Stromal cell of bone marrow (primary cell): ENCODE measurements at places on chromosomes 1 and 21.

GRCh38 chr1:176696109-176696508 is 233.1 kb downstream of the PAPPA2 start:
- no peak for DNase-seq

GRCh38 chr1:172585348-172585747 is 52.4 kb downstream of the SUCO start:
- DNase-seq: peak; percentile 53

DNA sequence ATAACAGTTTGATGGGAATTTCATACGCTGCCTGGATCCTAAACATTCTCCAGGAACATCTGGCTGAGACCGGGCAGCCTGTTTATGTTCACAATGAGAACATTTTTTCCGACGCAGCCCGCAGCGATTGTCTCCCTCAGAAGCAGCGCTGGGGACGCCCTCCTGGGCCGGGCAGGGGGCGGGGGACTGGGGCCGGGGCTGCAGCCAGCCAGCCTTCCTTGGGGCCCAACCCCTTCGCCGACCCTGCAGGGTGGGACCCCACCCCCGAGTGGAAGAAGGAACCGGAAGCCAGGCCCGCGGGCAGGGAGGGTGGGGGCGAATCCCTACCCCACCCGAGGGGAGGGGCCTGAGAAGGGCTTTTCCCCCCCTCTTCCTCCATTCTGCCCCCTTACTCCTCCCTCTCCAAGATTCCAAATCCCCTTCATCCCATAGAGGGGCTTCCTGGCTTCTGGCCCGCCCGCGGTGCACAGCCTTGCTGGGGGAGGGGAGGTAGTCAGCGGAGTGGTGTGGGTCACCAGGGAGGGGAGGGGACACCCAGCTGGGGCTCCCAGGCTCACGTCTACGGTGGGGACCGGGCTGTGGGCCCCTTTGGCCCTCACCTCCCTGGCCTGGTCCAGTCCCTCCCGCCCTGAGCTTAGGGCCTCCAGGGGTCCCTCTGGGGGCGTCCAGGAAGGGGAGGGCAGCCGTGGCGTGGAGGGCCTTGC is 60.6 kb downstream of the WNT9A start:
- no peak for DNase-seq

- no peak for DNase-seq
These were observed 37.8 kb downstream of the DRAM2 start for GRCh38 chr1:111101854-111102642.

GRCh38 chr1:46613661-46614603 is 2.7 kb downstream of the MOB3C start:
- DNase-seq: peak; percentile 66

DNA sequence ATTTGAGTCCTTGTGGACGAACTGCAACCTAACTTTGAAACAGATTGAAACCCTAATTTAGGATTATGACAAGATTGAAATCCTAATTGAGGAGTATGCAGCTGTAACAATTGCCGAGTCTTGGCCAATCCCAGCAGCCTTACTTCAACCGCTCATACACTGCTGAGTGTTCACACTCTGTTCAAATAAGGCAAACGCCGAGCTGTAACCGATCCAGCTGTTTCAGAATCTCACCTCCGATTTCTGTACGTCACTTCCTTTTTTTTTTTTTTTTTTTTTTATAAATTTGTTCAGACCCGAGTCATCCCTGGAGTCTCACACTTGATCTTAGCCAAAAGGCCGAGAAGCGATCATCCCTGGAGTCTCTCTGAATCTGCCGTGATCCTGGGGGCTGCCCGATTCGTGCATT is 22.3 kb upstream of the ATP5PO start:
- no peak for DNase-seq

GRCh38 chr1:66624412-66625060 is 90.6 kb downstream of the SGIP1 start:
- DNase-seq: peak; percentile 63

DNA sequence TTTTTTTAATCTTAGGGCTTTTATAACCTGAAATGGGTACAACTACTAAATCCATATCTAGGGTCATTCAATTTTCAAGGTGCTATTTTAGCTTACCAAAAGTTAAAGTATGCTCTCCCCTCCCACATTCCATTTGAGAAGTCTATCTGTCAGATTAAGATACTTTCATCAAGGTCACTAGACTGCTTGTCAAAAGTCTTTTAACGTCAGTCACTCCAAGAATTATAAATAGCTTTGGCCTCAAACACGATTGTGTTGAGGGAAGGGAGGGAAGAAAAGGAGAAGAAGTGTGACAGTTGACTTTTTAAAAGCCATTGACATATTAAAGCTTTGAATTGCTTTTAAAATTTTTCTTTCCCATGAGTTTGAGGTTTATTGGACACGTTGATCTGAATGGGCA is 175.8 kb downstream of the PTGER3 start:
- no peak for DNase-seq

- peak; percentile 51 for DNase-seq
These were observed 203.4 kb upstream of the UBE2U start for GRCh38 chr1:64000021-64000420.

DNA sequence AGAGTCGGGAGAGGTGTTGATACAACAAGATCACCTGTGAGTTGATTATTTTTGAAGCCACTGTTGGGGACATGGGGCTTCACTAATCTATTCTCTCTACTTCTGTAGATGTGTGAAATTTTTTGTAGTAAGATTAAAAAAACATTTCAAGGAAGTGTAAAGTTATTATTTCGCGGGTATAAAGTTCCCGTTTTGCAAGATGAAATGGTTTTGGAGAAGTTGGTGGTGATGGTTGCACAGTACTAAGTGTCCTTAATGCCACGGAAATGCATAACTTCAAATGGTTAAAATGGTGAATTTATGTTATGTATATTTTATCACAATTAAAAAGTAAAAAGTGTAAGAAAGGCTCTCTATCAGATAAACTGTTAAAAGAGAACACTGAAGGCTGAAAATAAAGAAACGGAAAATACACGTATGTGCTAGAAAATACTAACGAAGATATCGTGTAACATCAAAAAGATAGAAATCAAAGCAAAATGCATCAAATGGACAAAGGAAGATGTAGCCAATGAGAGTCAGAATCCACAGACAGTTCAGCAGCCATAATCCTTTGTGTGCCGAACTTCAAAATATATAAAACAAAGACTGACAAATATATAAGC is 2.9 kb upstream of the ITGB2 start:
- DNase-seq: no peak

DNA sequence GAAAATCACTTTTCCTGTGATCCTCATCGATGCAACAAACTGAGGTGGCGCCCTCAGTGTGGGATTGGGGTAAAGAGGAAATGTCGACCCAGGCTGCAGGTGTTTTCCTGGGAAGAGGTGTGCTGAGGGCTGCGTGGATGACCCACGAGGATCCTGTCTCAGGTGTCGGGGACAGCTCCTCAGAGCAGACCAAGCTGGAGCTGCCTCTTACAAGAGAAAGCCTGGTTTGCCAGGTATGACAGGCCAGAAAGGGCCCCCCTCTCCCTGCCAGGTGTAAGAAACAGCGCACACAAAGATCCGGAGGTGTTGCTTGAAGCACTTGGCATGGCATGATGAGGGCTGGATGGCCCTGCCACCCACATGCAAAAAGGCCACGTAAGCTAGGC is 12.6 kb downstream of the FHAD1 start:
- DNase-seq: no peak

GRCh38 chr1:92953491-92953890 is 7.8 kb downstream of the DIPK1A start:
- no peak for DNase-seq

- DNase-seq: peak; percentile 38
These were observed 3.1 kb downstream of the PADI1 start for GRCh38 chr1:17207966-17208418.

DNA sequence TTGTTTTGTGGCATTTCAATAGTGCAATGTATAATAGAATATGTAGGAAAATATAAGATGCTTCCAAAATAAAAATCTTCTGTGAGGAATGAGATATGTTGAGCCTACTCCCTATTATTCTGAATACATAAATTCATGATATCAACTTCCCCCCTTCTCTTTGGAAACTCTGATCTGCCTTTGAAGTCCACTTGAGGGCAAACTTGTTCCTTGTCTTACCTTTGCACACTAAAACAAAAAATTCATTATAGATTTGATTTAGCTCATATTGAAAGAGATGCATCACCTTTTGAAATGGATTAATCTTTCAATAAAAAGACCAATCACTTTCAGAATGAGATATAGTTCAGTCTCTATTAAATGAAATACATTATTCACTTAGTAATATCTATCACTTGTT is 580.7 kb upstream of the ADGRL4 start:
- no peak for DNase-seq

- DNase-seq: no peak
These were observed 77.9 kb downstream of the ADARB1 start for GRCh38 chr21:45152265-45152746.

DNA sequence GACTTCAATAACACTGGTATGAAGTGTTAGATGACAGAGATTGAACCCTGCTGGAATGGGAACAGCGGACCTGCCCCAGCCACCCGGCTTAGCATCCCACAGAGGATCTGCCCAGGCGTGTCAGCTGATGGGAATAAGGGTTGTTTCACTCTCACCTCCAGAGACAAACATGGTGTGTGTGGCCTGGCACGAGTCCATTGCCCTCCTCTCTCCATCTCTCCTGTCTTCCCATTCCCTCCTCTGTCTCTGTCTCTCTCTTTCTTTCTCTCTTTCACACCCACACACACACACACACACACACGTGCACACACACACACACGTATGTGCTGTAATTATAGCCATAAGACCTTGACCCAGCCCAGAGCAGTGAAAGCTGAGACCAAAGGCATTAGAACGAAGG is 200.2 kb downstream of the HIVEP3 start:
- no peak for DNase-seq

GRCh38 chr1:201461645-201462441 is 7.1 kb downstream of the PHLDA3 start:
- peak; percentile 99 for DNase-seq

DNA sequence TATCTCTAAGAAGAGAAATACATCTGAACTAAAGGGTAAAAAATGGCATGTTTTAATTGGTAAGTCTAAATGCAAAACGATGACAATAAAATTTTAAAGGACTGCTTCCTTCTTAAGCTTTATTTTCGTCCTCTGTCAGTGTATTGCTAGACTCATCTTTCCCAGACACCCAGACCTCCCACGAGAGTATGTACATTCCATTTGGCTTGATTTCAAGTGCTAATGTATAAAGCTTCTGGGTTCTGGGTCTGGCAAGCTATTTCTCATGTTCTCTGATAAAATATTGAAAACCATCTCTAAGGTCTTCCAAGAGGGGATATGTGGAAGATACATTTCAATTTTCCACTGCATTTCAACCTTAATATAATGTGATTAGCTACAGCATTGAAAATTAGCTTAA is 24.6 kb upstream of the SLC2A1 start:
- DNase-seq: no peak

DNA sequence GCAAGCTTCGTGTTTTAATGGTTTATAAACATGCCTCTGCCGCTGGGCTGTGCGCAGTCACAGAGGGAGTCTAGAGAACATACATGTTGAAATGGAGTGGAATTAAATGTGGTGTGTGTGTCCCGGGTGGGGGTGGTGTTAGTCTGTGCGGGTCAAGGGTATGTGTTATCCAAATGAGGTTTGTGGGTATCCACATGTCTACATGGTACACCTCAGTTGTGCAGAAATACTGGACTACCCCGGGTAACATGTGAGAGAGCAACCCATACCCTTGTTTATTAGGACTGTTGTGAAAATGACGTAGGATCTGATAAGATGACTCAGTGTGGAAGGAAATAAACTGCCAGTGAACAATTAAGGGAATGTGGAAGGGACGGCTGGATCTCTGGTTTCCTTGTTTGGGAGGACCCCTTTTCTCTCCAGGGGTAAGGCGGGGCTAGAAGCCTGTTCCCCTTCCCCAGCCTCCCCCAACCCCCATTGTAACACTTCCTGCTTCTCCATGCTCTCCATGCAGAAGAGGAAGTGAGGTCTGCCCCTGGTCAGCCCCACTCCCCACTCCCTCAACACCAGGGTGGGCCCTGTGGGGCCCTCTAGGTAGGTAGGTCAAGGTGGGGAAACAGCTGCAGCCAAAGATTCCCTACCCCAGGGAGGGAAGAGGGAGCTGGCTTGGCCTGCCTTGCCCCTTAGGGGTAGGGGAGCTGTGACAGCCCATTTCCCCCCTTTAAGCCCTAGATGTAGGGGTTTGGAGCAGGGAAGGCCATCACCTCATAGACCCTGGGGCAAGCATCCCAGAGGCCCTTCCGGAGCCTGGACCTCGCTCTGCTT is 690 bp downstream of the EPS8L3 start:
- DNase-seq: no peak

DNA sequence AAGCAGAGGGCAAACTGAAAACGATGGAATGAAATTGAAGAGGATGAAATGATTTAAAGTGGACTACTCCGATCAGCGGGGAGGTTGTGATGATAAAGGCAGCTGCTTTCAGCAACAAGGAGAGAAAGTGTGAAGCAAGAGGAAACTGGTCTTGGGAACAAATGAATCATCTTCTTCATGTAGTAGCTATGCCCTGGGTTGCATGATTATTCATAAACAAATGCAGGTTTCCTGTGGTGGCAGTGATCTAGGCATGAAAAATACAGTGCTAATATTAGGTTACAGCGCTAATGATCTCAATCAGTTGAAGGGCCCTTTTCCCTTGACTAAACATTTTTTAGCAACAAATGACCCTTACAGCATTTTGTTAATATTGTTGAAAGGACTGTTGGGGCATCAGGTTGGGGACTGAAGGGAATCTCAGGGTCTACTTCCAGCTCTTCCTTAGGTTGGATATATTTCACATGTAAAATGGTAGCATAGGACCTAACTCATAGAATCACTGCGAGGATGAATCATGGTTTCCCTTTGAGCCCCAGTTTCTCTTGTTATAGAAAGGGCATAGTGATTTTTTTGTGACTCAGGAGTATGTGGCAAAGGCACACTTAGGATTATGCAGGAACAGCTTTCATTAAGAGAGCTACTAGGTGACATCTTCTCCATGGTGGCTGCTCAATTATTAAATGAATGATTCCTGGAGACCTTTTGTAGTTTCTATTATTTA is 1.9 kb upstream of the ZFYVE9 start:
- DNase-seq: peak; percentile 71

- no peak for DNase-seq
These were observed 29.6 kb upstream of the PRRX1 start for GRCh38 chr1:170634293-170634692.

DNA sequence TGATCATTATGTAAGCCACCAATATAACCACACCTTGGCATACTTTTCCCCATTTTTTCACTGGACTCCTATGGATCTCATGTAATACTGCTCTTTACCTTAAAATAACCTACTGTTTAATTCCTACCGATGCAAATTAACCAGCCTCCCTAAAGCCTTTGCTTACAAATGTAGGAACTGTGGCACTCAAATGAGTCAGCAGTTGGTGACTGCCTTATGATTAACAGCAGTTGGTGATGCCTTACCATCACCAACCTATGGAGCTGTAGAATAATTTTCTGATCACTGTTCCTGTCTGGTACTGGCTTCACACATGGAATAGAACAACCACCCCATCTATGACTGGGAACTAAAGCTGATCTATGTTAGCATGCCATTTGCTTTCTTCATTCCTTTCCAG is 7.8 kb upstream of the NUDT17 start:
- DNase-seq: no peak
